ENCODE measurements at places on chromosomes 2 and 18.

DNA sequence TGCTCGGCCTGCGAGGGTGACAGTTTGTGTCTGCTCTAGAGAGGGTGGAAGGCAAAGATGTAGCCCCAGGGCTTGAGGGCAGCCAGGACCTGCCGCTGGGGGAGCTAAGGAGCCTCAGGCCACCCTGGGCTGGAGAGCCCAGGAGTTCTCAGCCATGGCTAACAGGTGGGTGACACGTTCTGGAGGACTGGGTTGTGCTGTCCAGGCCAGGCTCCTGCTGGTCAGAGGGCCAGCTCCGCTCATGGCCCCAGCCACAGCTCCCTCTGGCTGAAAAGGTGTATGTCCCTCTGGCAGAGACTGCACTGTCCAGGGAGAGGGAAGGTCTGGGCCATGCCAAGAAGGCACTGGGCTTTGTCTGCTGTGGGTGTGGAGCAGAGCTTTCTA, 19.2 kb downstream of the TMEM185B start:
- DNase-seq = no peak

DNA sequence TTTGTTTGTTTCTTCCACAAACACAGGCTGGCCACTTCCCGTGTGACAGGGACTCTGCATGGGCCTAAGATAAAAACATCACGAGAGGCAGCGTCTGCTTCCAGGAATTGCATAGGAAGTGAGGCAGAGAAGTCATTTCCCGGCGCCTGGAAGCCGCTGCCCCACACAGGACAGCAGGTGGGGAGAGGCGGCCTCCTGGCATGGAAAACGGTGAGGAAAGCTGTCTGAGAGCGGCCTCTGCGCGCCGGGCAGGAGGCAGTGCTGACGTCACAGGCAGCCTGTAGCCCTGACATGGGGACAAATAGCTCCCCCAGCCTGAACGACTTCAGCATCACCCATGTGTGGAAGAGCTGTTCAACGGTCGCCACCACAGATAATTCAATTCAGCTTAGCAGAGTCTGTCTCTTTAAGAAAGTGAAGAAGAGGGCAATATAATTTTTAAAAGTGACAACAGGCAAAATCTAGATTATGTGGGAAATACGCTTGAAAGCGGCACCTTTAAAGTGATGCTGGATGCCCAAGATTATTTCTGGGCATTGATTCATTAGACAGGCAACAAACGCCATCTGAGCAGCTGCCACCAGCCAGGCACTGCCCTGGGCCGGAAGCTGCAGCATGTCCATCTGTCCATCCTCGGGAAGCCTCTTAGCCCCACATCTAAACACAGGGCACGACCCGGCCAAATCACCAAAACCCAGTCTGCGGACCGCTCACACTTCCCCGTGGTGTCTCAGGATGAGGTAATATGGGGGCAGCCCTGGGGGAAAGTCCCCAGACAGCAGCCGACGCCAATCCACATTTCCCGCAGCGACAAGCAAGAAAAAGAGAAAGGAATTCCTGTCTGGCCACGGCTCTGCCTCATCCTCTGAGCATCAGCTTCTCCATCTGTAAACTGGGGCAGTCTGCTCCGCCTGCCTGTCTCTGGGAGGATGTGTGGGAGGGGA, 138.9 kb downstream of the PXDN start:
- no peak for DNase-seq

GRCh38 chr2:135664623-135665068, 77.0 kb upstream of the UBXN4 start:
- DNase-seq = no peak

DNA sequence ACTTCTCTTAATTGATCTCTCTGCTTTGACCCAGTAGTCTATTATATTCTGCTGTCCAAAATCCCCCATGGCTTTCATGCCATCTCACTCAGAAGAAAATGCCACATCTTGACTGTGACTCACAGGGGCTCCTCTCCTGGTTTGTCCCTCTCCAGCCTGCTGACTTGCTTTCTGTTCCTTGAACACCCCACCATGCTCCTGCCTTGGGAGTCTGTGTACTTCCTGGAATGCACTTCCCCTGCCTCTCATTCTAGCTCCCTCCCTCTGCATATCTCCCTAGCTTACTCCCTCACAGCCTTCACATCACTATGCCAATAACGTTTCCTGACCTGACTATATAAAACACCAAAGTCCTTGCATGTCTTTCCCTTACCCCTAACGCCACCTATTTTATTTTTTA, 167.2 kb downstream of the TRIB2 start:
- no peak for DNase-seq

GRCh38 chr18:957829-958228, 53.2 kb downstream of the ADCYAP1 start:
- DNase-seq = no peak

DNA sequence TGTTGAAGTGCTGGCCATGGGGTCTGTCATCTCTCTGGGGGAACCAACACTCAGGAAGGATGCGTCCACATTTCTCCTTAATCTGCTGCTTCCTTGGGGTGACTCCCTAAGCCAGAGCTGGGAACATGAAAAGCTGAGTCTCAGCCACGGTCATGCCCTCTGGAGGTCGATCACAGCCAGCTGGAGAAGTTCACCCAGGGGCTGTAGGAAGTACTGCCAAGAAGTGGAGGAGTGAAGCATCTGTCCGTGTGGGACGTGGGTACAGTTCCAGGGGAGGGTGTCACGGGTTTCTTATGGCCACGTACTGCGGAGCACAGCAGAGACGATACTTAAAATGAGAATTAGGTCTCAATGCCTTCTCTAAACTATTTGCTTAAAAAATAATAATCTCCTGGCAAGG, 42.4 kb upstream of the IGFBP2 start:
- DNase-seq = no peak

DNA sequence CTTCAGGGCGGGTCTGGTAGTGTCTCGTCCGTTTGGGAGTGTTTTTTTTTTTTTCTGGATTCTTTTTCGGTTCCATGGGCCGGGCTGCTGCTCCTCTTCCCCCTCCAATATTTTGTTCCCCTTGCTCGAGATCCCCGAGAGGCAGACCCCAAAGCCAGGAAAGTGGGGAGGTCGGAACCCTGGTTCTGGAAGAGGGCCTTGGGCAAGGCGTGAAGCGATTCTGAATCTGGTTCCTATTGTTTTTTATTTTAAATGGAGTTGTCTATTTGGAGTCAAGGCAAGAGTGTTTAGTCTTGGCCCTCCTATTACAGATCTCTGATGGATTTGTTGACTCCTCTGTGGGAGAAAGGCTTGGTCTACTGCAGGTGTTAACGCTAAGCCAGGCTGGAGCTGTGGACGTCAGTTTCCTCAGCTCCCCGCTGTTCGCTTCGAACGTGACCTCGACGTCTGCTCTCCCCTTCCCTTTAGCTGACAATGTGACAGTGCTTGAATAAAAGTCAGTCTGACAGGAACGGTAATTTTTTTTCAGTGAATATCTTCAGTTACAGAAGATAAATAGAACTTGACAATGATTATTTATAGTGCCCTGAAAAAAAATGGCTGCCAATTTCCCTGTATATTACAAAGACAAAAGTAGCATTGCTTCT, 683 bp upstream of the DNAJC27 start:
- peak; percentile 9 for DNase-seq

DNA sequence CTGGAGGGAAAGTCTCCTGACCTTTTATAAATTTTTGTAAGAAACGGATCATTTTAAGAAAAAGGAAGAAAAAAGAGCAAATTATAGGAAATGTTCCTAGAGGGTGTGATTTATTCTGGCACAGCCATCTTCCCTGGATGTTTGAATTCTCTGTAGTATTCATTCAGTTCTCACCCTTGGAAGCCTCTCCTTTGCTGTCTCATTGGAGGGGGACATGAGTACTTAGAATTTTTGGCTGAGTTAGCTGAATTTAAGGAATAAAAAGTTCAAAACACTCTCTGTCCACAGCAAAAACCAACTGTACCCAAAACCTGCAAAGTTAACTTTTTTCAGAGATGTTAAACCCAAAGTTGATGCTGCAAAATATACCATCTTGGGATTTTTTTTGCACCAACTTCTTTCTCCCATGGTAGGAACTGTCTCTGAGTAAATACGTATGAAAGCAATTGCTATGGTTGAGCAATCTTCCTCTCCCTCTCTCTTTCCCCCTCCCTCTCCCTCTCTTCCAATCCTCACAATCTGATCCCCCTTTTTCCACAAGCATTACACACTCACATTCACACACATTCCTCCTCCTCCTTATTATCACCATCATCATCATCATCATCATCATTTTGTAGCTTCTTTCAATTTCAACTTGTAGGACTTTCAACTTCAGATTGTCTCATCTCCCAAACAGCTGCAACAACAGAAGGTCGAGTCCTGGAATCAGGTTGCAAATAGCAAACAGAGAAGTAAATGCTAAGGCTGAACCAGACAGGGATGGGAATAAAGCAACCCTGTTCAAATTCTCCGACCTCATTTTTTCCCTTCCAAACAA, 183.7 kb downstream of the GFPT1 start:
- no peak for DNase-seq

GRCh38 chr2:54945391-54946219, 104.6 kb downstream of the RTN4 start:
- DNase-seq = no peak

GRCh38 chr2:215917953-215918620, 95.3 kb downstream of the MREG start:
- no peak for DNase-seq

- DNase-seq = no peak
These were observed at the start of gene CFLAR for GRCh38 chr2:201116115-201116958. Gene CFLAR (plus strand): TSS chr2:201116164. CDS start chr2:201129866, 13,702 bp downstream.

Measured in HS-27A (cell line).